Thymus (tissue), 14 donors: ENCODE measurements at places on chromosomes 2 and 18.
A peak's percentile ranks its signal among the peaks of the same experiment; 100 is the strongest.

- no peak overlapping the region for H3K27ac ChIP-seq
- no peaks in the 10 kb centered on the region for H3K27me3 ChIP-seq
- no peak overlapping the region for H3K4me3 ChIP-seq
- no peak for DNase-seq
- no peaks in the 10 kb centered on the region for H3K4me1 ChIP-seq
- no peaks in the 10 kb centered on the region for H3K36me3 ChIP-seq
Measured at GRCh38 chr2:119671016-119671415, 8.0 kb upstream of the TMEM177 start.

DNA sequence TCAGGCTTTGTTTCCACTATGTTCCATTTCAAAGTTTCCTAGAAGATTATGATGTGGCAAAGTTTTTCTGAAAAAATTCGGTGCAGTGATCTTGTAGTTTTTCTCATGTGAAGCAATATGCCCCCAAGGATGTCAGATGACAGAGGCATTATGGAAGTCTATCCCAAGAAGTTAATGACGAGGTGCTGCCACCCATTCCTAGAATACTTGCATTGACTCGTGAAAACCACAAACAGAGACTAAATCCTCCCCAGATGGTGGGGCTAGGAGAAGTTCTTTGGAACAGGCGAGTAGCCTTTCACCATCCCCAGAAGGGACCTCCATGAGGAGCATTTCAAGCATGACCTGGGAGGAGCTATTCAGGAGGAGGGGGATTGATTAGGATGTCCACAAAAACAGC is 40.2 kb upstream of the COPS8 start:
- H3K27ac ChIP-seq: no peak overlapping the region
- H3K36me3 ChIP-seq: no peaks in the 10 kb centered on the region
- DNase-seq: no peak

- no peaks in the 10 kb centered on the region for H3K36me3 ChIP-seq
- DNase-seq: no peak
- no peaks in the 10 kb centered on the region for H3K27me3 ChIP-seq
- H3K4me1 ChIP-seq: no peaks in the 10 kb centered on the region
- H3K27ac ChIP-seq: no peak overlapping the region
Measured at GRCh38 chr2:65548576-65549256, 116.3 kb upstream of the SPRED2 start.

DNA sequence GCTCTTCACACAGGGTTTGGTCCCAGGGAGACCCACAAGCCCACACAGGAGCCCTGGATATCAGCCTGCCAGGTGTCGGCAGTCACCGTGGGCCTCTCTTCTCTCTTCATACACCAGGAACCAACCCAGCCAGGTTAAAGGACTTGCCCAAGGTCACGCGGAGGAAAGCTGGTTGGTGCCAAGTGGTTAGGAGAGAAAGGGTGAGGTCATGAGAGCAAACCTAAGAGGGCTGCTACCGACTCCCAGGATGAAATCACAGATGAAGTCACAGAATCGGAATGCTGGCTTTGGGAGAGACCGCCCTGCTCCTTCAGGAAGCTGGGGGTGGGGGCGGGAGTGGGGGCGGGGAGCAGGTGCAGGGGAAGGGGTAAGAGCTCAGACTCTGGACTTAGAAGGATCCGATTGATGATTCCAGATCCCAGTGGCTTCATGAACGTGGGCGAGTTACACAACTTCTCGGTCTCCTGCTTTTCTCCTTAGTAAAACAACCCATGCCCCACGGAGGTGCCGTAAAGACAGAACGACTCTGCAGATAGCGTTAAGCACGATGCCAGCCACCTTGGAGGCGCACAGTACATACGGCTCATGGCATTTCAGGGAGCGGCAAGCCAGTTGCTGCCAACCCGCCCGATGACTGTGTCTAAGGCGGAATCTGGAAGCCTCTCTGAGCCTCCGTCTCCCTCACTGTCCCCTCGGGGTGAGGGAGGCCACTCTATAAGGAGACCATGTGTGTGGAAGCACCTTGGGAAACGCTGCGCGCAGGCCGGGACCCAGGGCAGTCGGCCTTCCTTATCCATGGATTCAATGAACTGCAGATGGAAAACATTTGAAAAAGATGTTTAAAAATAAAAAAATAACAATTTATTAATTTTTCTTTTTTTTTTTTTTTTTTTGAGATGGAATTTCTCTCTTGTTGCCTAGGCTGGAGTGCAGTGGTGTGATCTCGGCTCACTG is 23.0 kb upstream of the TAF1B start:
- no peak overlapping the region for H3K4me3 ChIP-seq
- DNase-seq: no peak
- H3K27me3 ChIP-seq: no peaks in the 10 kb centered on the region
- no peaks in the 10 kb centered on the region for H3K36me3 ChIP-seq
- H3K27ac ChIP-seq: no peak overlapping the region
- H3K4me1 ChIP-seq: peaks cover 6% of the 10 kb centered on the region

DNA sequence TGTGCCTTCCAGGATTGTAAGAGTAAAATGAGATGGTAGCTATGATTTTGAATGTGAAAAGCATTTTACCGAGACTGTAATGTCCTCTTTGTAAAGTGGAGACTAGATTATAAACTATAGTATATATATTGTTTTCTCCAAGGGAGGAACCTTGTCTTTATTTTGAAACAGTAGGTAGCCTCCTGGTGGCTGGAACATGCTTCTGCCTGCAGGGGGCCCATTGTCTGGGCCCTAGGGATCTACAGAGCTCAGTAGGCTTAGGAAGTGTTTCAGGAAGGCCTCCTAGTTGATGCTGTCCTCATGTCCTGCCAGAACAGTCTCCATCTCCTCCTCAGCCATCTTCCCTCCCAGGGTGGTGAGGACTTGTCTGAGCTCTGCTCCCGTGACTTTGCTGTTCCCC is 3.0 kb downstream of the PIKFYVE start:
- H3K36me3 ChIP-seq: peaks cover 7% of the 10 kb centered on the region
- DNase-seq: no peak
- H3K27ac ChIP-seq: no peak overlapping the region
- H3K4me1 ChIP-seq: peaks cover 17% of the 10 kb centered on the region

DNA sequence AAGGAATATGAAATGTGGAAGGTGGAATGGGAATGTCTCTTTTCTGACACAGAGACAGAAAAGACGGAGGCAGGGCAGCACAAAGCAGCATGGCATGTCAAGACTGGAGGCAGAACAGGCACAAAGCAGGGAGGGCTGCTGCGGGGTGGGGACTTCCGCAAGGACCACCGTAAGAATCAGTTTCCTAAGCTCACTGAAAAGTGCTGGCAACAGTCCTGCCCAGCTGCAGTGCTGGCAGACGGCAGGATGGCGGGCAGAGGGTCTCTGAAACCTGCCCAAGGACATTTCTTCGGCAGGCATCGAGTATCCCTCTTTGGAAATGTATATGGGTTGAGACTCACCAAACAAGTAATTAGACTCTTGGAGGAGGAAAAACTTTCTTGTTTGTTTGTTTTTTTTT is 54.9 kb downstream of the FAM178B start:
- no peaks in the 10 kb centered on the region for H3K27me3 ChIP-seq
- no peak for DNase-seq
- no peak overlapping the region for H3K27ac ChIP-seq
- H3K36me3 ChIP-seq: no peaks in the 10 kb centered on the region

DNA sequence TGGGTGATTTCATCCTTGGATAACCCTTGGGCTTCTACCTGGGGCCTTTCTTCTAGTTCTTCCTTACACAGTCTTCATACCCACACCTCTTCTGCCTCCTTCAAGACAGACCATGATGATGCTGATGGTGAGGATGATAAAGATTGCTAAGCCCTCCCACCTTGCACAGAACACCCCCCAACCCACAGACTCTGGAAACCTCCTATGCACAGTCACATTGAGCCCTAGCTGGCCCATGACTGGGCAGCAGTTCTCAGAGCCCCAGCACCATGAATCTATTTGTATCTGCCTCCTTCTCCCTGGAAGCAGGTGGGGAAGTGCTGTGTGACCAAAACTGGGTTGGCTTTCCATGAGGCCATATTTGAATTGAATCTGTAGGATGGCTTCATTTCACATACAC is 99.8 kb downstream of the EN1 start:
- no peak for DNase-seq
- H3K4me1 ChIP-seq: no peaks in the 10 kb centered on the region
- no peaks in the 10 kb centered on the region for H3K36me3 ChIP-seq
- no peak overlapping the region for H3K4me3 ChIP-seq

GRCh38 chr2:10654069-10654468 is 35.7 kb downstream of the NOL10 start:
- no peak overlapping the region for H3K27ac ChIP-seq
- H3K4me3 ChIP-seq: no peak overlapping the region
- no peak for DNase-seq
- H3K27me3 ChIP-seq: no peaks in the 10 kb centered on the region
- H3K4me1 ChIP-seq: peaks cover 4% of the 10 kb centered on the region

DNA sequence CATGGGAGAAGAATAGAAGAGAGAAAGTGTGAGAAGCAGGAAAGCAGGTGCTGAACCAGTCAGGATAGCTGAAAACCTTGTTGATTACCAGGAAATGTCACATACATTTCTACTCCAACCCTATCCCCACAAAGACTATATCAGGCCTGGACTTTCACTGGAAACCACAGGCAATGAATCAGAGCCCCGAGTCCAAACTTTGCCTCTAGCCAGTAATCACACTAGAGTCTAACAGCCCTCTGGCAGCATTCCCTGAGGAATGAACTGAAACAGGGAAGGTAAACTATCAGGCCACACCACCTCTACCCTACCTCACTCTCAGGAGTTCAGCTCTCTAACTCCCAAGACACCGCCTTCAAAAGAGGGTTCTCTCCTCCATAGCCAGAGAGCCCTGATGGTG is 18.7 kb upstream of the IHH start:
- no peak for DNase-seq
- peaks cover 8% of the 10 kb centered on the region for H3K36me3 ChIP-seq
- H3K27ac ChIP-seq: no peak overlapping the region
- H3K4me1 ChIP-seq: no peaks in the 10 kb centered on the region
- no peak overlapping the region for H3K4me3 ChIP-seq

GRCh38 chr18:58529714-58530354 is 99.1 kb downstream of the ALPK2 start:
- H3K4me3 ChIP-seq: no peak overlapping the region
- no peaks in the 10 kb centered on the region for H3K4me1 ChIP-seq
- H3K27me3 ChIP-seq: peaks cover 6% of the 10 kb centered on the region
- DNase-seq: no peak

DNA sequence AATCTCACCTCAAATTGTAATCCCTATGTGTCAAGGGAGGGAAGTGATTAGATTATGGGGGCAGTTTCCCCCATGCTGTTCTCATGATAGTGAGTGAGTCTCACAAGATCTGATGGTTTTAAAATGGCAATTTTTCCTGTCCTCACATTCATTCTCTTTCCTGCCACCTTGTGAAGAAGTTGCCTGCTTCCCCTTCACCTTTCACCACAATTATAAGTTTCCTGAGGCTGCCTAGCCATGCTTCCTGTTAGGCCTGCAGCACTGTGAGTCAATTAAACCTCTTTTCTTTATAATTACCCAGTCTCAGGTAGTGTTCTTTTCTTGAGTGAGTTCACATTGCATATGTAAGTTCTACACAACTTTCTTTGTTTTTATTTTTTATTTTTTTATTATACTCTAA is 271.5 kb downstream of the EXOC6B start:
- no peaks in the 10 kb centered on the region for H3K36me3 ChIP-seq
- H3K27ac ChIP-seq: no peak overlapping the region
- DNase-seq: no peak
- H3K4me3 ChIP-seq: no peak overlapping the region
- H3K4me1 ChIP-seq: no peaks in the 10 kb centered on the region

- H3K27me3 ChIP-seq: no peaks in the 10 kb centered on the region
- no peak overlapping the region for H3K27ac ChIP-seq
- no peak for DNase-seq
- H3K4me1 ChIP-seq: no peaks in the 10 kb centered on the region
Measured at GRCh38 chr2:219133976-219134375, 26.6 kb downstream of the NHEJ1 start.

DNA sequence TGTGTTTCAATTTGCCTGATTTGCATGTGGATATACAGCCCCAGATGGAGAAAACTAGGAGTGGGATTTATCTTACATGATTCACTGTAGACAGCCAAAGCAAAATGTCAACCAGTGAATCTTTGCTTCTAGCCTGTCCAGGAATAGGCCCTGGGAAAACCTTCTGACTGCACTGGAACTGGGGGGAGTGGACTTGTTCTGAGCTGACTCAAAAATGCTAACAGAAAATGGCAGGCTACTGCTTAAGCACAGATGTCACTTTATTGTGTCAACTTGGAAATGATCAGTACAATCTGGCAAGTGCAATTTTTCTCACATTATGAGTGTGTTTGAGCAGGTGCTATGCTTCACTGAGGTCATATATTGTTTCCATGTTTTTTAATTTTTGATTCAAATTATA is 593.7 kb downstream of the NRXN1 start:
- no peak for DNase-seq
- H3K27ac ChIP-seq: no peak overlapping the region
- no peaks in the 10 kb centered on the region for H3K4me1 ChIP-seq
- H3K36me3 ChIP-seq: no peaks in the 10 kb centered on the region

DNA sequence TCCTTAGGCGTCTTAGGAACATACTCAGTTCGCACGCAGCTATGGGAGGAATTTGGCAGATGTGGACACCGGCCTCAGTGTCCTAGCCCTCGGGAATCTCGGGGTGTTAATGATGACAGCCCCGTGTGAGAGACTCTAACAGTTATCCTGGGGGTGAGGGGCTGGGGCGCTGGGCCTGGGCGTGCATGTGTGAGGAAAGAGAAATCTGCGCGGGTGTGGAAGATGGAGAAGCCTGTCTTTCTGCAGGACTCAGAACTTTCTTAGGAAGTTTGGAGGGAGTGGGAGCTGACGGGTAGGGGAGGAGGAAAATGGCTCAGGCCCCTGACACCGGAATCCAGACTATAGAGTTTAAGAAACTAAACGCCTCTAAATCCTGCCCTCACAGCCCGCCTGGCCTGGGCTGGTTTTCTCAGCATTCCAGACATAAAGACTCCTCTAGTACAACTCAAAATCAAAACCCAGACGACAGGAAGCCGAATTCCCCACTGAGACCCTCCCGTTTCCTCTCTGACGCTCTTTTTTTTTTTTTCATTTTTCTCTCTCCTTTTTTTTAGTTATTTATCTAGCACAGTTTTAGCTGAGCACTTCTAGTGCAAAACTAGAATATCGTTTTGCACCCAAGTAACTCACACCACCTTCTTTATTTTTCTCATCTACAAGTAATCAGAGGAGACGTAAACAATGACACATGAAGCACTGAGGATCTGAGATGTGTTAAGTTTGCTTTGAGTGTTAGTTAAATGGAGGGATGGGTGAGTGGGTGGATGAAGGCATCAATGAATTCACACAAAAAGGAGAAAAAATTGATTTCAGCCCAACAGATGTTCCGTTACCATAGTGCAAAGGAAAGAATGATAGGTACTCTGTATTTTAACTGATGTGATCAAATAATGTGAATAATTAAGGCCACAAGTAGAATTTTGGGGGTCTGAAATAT is 1.2 kb upstream of the HAAO start:
- H3K4me3 ChIP-seq: peak overlapping the region; percentile 49
- H3K4me1 ChIP-seq: peaks cover 2% of the 10 kb centered on the region

- peaks cover 18% of the 10 kb centered on the region for H3K36me3 ChIP-seq
- no peak overlapping the region for H3K4me3 ChIP-seq
- peaks cover 14% of the 10 kb centered on the region for H3K4me1 ChIP-seq
- DNase-seq: no peak
Measured at GRCh38 chr2:226773291-226773690, 26.3 kb downstream of the IRS1 start.

GRCh38 chr2:62413116-62413663 is 92.8 kb downstream of the TMEM17 start:
- H3K36me3 ChIP-seq: no peaks in the 10 kb centered on the region
- no peaks in the 10 kb centered on the region for H3K27me3 ChIP-seq
- no peak overlapping the region for H3K4me3 ChIP-seq
- DNase-seq: no peak
